ENCODE measurements at places on chromosomes 5 and 9. TPM values are rescaled to one million over a fixed set of nuclear protein-coding genes. Genes with fewer than 3 reads are reported as not detected.

RNF183 gene
- total RNA-seq: not detected

SPOCK1 gene
- 2.5 TPM for total RNA-seq

DNA sequence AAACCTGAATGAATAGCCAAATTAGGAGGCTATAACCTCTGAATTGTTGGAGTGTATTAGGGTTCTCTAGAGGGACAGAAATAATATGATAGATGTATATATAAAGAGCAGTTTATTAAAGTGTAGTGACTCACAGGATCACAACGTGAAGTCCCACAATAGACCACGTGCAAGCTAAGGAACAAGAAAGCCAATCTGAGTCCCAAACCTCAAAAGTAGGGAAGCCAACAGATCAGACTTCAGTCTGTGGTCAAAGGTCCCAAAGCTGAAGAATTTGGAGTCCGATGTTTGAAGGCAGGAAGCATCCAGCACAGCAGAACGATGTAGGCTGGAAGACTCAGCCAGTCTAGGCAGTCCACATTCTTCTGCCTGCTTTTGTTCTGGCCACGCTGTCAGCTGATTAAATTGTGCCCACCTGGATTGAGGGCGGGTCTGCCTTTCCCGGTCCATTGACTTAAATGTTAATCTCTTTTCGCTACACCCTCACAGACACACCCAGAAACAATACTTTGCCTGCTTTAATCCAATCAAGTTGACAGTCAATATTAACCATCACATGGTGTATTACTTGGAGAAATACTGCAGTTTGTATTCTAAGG, 550.6 kb downstream of the CDH10 start:
- H3K27me3 ChIP-seq: no peaks in the 10 kb centered on the region
- no peaks in the 10 kb centered on the region for H3K36me3 ChIP-seq
- no peak overlapping the region for H3K4me3 ChIP-seq
- H3K27ac ChIP-seq: no peak overlapping the region
- DNase-seq: no peak

- H3K27ac ChIP-seq: no peak within 1 kb of the TSS
- peak; percentile 68 for DNase-seq
- peak within 1 kb of the TSS; percentile 20 for H3K4me3 ChIP-seq
- no peaks in the 10 kb centered on the region for H3K36me3 ChIP-seq
- H3K4me1 ChIP-seq: peaks cover 9% of the 10 kb centered on the region
Observed at GRCh38 chr5:135834639-135835529, at the start of gene SLC25A48. SLC25A48 (plus strand) TSS chr5:135834663; CDS start chr5:135834848, 185 bp downstream.

SARDH gene
- 5.9 TPM for total RNA-seq
